ENCODE measurements at places on chromosomes 1 and 21.

DNA sequence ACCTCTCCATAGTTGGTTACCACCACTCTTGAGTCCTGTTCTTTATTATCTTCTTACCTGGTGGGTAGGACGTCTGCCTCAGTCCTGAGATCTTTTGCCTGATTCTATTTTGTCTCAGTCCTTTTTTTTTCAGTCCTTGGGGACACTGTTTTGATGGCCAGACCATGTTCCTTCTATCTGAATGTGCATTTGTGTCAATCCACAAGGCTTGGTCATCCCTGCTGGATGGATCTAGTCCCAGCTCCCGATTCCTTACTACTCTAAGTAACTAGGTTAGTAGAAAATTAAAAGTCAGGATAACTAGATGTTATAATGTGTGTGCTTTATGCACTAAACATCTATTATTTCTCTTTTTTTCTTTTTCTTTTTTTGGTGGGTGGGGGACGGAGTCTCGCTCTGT lies 28.1 kb upstream of the AK4 start:
- H3K4me1 ChIP-seq = no peaks in the 10 kb centered on the region
- DNase-seq = no peak
- no peak overlapping the region for H3K4me3 ChIP-seq
- H3K36me3 ChIP-seq = no peaks in the 10 kb centered on the region
- H3K27ac ChIP-seq = no peak overlapping the region

DNA sequence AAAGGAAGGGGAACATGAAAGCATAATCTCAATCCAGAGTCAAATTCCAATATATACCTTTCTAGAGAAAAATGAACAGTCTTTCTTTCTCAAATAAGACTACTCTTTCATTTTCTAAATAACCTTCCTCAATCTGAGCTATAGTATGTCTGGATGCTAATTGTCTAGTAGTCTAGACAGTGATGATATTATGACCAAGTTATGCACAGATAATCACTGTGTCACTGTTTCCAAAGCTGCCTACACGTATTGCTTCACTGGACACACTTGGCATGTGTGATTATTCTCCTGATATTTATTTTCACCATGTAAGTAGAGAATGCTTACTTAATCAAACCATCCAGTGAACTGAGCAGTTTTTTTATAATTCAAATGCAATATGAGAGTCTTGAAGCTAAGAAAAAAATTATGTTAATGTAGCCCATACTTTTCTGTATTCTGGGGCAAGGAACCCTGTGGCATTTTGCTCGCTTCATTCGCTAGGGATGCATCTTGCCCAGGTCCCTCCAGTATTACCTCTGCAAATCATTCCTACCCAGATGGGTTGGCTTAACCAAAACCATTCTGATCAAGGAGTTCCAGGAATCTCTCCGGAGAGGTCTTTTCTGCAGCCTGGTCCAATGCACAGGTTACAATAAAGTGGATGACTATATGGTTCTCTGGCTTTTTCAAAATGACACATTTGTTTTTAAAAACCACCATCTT lies 303.1 kb upstream of the RUNX1 start:
- no peaks in the 10 kb centered on the region for H3K27me3 ChIP-seq
- no peak overlapping the region for H3K27ac ChIP-seq
- DNase-seq = no peak
- no peak overlapping the region for H3K4me3 ChIP-seq

GRCh38 chr1:208324005-208324404 lies 79.8 kb upstream of the PLXNA2 start:
- H3K36me3 ChIP-seq = no peaks in the 10 kb centered on the region
- no peak for DNase-seq
- H3K4me3 ChIP-seq = no peak overlapping the region
- H3K27me3 ChIP-seq = peaks cover 8% of the 10 kb centered on the region
- H3K4me1 ChIP-seq = no peaks in the 10 kb centered on the region

- no peak overlapping the region for H3K27ac ChIP-seq
- DNase-seq = peak; percentile 37
- peaks cover 2% of the 10 kb centered on the region for H3K4me1 ChIP-seq
- H3K36me3 ChIP-seq = no peaks in the 10 kb centered on the region
- peaks cover 5% of the 10 kb centered on the region for H3K27me3 ChIP-seq
- no peak overlapping the region for H3K4me3 ChIP-seq
Measured at GRCh38 chr1:220775240-220775853, 11.4 kb upstream of the MTARC1 start.

GRCh38 chr1:198904321-198904720 lies 265.5 kb downstream of the PTPRC start:
- H3K27ac ChIP-seq = no peak overlapping the region
- H3K27me3 ChIP-seq = no peaks in the 10 kb centered on the region
- peaks cover 52% of the 10 kb centered on the region for H3K36me3 ChIP-seq
- no peak for DNase-seq

DNA sequence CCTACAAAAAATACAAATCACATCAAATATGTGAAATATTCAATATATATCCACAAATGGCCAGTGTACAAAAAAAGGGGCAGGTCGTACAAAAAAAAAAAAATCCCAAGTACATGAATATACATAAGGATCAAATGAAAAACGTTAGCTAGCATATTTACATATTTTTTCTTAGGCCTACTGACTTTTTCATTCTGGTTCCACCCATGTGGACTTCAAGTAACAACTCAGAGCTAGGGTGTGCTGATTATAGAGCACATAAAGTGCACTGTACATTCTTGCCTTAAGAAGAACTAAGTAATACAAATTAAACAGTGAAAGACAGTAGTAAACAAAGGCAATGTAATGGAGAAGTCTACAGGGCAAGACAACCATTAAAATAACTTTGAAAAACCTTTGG lies 297.0 kb downstream of the AKT3 start:
- no peak for DNase-seq
- H3K36me3 ChIP-seq = peaks cover 6% of the 10 kb centered on the region
- no peaks in the 10 kb centered on the region for H3K27me3 ChIP-seq
- peaks cover 7% of the 10 kb centered on the region for H3K4me1 ChIP-seq
- H3K4me3 ChIP-seq = no peak overlapping the region
- H3K27ac ChIP-seq = no peak overlapping the region

DNA sequence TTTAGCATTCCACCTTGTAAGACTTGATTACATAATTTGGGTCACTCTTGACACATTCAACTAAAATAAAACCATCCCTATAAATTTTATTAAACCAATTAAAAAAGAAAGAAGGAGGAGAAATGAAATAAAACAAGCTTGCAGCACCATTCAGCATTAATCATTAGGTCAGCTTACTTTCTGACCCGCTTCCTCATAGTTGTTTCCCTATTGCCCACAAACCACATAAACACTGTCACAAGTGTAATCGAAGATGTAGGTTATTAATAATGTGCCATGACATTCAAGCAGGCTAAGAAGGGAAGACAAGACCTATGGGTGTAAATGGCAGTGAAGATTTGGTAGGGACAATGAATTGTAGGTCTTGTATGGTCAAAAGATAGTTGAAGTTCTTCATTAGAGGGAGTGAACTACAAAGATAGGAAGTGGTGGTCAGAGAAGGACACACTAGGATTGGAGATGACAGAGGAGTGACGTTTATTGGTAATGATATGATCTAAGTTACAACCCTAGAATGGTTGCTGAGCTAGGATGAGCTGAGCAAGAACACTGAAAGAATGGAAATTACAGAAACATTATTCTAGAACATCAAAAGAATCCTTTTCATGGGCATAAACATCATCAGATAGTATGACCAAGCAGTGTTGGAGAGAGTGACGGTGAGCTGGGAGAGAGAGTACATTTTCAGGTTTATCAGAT lies 231.5 kb downstream of the KCNT2 start:
- no peak overlapping the region for H3K4me3 ChIP-seq
- H3K36me3 ChIP-seq = no peaks in the 10 kb centered on the region
- no peak overlapping the region for H3K27ac ChIP-seq
- DNase-seq = no peak
- no peaks in the 10 kb centered on the region for H3K4me1 ChIP-seq
- no peaks in the 10 kb centered on the region for H3K27me3 ChIP-seq

GRCh38 chr1:44260792-44261170 lies 47.5 kb downstream of the DMAP1 start:
- no peaks in the 10 kb centered on the region for H3K27me3 ChIP-seq
- H3K27ac ChIP-seq = no peak overlapping the region
- DNase-seq = no peak
- peaks cover 24% of the 10 kb centered on the region for H3K4me1 ChIP-seq
- H3K4me3 ChIP-seq = no peak overlapping the region

- H3K4me1 ChIP-seq = no peaks in the 10 kb centered on the region
- no peaks in the 10 kb centered on the region for H3K36me3 ChIP-seq
- DNase-seq = no peak
Measured at GRCh38 chr1:191346381-191346780, 811.9 kb upstream of the RGS18 start.

- DNase-seq = no peak
- no peak overlapping the region for H3K4me3 ChIP-seq
- H3K36me3 ChIP-seq = no peaks in the 10 kb centered on the region
Measured at GRCh38 chr1:84912726-84913554, 19.9 kb upstream of the LPAR3 start.

DNA sequence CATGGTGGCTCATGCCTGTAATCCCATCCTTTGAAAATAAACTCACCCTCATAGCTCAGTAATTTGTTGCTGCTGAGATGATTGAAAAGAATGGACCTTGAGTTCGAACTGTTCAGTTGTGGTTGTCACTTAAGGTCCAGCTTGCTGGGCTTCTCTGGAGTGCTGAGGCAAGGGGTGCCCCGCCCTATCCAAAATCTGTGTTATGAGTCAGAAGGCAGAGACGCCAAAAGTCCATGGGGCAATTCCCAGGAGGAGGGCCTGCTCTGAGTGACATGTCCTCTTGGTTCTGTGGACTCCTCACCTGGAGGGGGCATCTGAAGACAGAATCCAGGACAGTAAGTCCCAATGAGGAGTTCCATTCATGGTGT lies 64.8 kb downstream of the MYOM3 start:
- H3K36me3 ChIP-seq = no peaks in the 10 kb centered on the region
- no peak overlapping the region for H3K27ac ChIP-seq
- DNase-seq = no peak

DNA sequence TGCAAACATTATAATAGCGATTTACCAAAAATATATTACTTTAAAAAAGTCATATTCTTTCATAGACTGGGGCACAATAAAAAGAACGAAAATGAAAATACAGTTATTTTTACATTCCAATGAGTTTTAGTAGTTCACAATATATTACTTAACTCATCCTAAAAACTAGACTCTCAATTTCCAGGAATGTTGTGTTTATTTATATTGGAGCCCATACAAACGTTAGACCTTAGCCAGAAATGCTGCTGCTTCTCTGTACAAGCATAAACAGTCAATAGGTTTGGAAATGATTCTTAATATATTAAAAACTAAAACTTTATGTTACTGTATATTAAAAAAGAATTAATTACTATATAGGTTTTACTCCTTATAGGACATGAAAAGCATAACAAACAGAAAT lies 302.3 kb downstream of the BRINP3 start:
- no peak overlapping the region for H3K4me3 ChIP-seq
- no peaks in the 10 kb centered on the region for H3K27me3 ChIP-seq
- no peaks in the 10 kb centered on the region for H3K4me1 ChIP-seq
- no peaks in the 10 kb centered on the region for H3K36me3 ChIP-seq
- no peak for DNase-seq
- no peak overlapping the region for H3K27ac ChIP-seq

DNA sequence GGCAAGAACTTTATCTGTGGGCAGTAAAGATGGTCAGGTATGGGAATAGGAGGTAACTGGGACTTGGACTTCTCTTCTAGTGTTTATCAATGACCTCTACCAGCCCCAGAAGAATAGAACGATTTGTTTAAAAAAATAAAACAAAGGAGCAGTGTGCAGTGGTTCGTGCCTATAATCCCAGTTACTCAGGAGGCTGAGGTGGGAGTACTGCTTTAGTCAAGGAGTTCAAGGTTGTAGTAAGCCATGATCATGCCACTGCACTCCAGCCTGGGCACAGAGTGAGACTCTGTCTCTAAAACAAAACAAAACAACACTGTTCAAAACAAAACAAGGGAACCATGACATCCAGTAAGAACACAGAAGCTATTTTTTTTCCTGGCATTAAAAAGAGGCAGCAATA lies 4.3 kb downstream of the RNF19B start:
- peaks cover 59% of the 10 kb centered on the region for H3K4me1 ChIP-seq
- no peak overlapping the region for H3K4me3 ChIP-seq
- DNase-seq = no peak
- peak overlapping the region; percentile 11 for H3K27ac ChIP-seq

GRCh38 chr21:28627261-28627660 lies 365.4 kb downstream of the LTN1 start:
- no peak for DNase-seq
- peaks cover 6% of the 10 kb centered on the region for H3K4me1 ChIP-seq
- no peaks in the 10 kb centered on the region for H3K27me3 ChIP-seq
- no peak overlapping the region for H3K27ac ChIP-seq
- H3K4me3 ChIP-seq = no peak overlapping the region
- H3K36me3 ChIP-seq = peaks cover 1% of the 10 kb centered on the region

DNA sequence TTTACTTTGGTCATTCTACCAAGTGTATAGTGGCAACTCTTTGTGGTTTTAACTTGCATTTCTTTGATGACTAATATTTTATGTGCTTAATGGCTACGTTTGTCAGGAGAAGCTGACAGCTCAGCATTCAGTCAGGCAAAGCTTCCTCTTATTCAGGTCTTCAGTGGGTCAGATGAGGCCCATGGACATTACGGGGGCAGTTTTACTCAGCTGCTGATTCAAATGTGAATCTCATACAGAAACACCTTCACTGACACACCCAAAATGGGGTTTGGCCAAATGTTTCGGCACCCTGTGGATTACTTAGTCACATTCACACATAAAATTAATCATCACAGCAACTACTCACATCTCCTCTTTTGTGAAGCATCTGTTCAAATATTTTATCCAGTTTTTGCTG lies 104.9 kb upstream of the PLD5 start:
- H3K4me3 ChIP-seq = no peak overlapping the region
- no peak for DNase-seq
- no peaks in the 10 kb centered on the region for H3K4me1 ChIP-seq

- DNase-seq = no peak
- no peak overlapping the region for H3K4me3 ChIP-seq
- H3K27me3 ChIP-seq = peaks cover 8% of the 10 kb centered on the region
- H3K36me3 ChIP-seq = no peaks in the 10 kb centered on the region
Measured at GRCh38 chr1:90795431-90795830, 78.3 kb upstream of the BARHL2 start.

- H3K27me3 ChIP-seq = no peaks in the 10 kb centered on the region
- H3K27ac ChIP-seq = no peak overlapping the region
- no peak overlapping the region for H3K4me3 ChIP-seq
- H3K36me3 ChIP-seq = no peaks in the 10 kb centered on the region
- no peak for DNase-seq
Measured at GRCh38 chr1:68293122-68293521, 60.8 kb upstream of the WLS start.

- H3K4me3 ChIP-seq = no peak overlapping the region
- H3K4me1 ChIP-seq = no peaks in the 10 kb centered on the region
- H3K27me3 ChIP-seq = no peaks in the 10 kb centered on the region
- no peak for DNase-seq
- peaks cover 39% of the 10 kb centered on the region for H3K36me3 ChIP-seq
Measured at GRCh38 chr21:46402421-46402820, 56.3 kb upstream of the DIP2A start.

DNA sequence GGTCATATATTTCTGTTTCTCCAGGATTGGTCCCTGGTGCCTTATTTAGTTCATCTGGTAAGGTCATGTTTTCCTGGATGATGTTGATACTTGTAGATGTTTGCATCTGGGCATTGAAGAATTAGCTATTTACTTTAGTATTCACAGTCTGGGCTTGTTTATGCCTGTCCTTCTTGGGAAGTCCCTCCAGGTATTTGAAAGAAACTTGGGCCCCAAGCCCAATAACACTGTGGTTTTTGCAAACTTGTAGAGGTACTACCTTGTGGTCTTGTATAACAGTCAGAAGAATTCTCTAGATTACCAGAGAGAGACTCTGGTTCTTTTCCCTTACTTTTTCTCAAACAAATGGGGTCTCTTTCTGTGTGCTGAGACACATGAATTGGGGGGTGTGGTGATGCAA lies 251.4 kb upstream of the B3GALT2 start:
- no peaks in the 10 kb centered on the region for H3K27me3 ChIP-seq
- H3K4me3 ChIP-seq = no peak overlapping the region
- peaks cover 26% of the 10 kb centered on the region for H3K4me1 ChIP-seq
- peaks cover 46% of the 10 kb centered on the region for H3K36me3 ChIP-seq
- no peak for DNase-seq
- H3K27ac ChIP-seq = peak overlapping the region; percentile 50

Data from activated CD4-positive, alpha-beta T cell treated with anti-CD3 and anti-CD28 coated beads, Interleukin-2, amount 10 ng/mL, durations not matched to agents 7 days and 5 days (primary cell).